Osteocyte (in vitro differentiated cells): ENCODE measurements at places on chromosomes 7 and 10.
A peak's percentile ranks its signal among the peaks of the same experiment; 100 is the strongest.

- no peak for DNase-seq
These were observed 30.5 kb downstream of the CHST12 start for GRCh38 chr7:2433713-2434550.

DNA sequence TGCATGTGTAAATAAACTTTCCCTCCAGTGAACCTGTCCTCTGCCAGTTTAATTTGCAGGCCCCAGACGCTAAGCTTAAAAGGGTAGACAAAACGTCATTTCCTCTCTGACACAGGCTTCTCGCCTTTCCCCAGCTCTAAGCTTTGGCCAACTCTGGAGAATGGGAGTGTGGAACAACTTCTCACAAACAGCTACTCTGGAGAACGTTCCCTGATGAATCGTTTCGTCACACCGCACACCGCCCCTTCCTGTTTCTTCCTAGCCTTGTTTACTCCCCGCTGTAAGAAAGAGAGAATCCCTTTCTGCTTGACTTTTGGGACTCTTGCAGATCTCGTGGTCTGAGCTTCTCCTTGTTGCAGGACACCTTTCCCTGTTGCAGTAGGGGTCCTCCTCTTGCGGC lies 564.2 kb downstream of the TCERG1L start:
- no peak for DNase-seq

DNA sequence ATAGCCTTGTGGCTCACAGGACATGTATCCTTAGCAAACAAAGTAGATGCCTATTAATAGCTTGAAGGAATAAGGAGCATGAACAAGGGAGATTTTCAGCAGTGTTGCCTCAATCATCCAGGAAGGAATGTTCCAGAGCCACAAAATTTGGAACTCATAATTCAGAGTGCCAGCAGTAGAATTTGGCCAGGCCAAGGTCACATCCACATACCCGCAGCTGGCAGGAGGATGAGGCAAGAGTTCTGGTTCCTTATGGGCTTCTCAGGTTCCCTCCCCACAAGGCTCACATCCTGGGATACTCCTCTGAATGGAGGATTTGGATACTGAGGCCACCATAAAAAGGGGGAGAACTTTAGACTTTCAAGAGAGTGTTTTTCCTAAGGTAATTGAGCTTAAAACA lies 45.8 kb downstream of the SUFU start:
- DNase-seq: no peak

GRCh38 chr7:80420876-80421275 lies 91.0 kb downstream of the GNAT3 start:
- no peak for DNase-seq

DNA sequence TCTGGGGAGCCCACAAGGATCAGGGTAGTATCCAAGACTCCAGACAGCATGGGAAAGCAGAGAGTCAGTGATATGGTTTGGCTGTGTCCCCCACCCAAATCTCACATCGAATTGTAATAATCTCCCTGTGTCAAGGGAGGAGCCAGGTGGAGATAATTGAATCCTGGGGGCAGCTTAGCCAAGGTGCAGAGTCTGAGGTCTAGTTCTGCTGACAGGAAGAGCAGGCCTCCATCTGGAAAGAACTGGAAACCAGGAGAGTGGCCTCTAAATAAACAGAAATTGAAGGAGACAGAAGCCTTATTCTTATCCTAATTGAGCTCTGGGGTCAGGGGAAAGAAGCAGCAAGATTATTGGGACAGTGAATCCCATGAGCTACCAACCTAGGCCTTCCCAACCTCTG lies 146.7 kb upstream of the NRP1 start:
- no peak for DNase-seq

- no peak for DNase-seq
These were observed 7.1 kb downstream of the AHR start for GRCh38 chr7:17305387-17306171.

- DNase-seq: no peak
These were observed 91.7 kb downstream of the SLC39A12 start for GRCh38 chr10:18043148-18044006.

- DNase-seq: peak; percentile 99
These were observed at the start of gene SUV39H2 for GRCh38 chr10:14878266-14879123. Gene SUV39H2 (plus strand): TSS chr10:14878866. CDS start chr10:14878889, 23 bp downstream.

DNA sequence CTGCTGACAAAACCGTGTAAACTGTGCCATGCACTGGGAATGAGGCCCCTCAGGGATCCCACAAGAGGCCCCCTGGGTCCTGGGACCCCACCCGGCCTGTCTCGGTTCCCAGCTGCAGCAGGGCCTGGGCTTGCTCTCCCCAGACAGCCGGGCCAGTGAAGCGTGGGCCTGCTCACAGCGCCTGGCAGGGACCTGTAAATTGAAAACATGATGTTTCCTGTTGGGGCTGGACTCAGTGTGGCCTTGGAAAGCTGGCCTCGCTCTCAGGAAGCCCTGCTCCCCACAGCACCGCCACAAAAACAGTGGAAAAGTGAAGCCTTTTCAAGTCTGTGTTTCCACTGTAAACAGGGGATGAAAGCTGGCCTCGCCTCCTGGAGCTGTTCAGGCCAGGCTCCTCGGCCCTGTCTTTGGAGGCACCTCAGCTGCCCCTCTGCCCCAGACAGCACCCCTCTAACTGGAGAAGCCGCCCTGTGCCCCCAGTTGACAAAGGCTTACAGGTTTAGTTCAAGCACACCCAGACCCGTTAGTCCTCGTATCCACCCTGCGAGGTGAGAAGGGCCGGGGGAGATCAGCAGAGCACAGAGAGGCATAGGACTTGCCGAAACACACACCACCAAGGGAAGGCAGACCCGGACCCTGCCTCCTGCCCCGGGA lies 108.3 kb downstream of the ZMIZ1 start:
- no peak for DNase-seq

DNA sequence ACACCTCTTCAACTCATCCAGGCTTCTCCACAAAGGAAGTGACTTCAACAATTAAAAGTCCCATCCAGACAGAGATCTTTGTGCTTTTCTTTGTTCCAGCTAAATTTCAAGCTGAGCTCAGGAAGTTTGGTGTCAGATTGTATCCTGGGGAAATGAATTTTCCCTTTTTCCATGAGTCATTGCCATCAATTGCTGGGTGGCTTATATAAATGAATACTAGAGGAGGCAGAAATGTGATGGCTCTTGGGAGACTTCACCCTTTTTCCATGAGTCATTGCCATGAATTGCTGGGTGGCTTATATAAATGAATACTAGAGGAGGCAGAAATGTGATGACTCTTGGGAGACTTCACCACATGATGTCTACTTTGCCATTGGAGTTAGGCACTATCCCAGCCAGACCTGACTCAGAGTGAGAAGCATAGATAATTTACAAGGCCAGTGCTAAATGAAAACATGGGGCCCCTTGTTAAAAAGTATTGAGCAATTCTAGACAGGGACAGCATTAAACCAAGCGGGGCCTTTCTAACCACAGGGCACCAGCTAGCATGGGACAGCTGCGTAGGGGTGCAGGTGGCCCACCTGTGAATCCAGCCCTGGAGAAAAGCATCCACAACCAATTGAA lies 339.2 kb upstream of the PODXL start:
- DNase-seq: peak; percentile 54

DNA sequence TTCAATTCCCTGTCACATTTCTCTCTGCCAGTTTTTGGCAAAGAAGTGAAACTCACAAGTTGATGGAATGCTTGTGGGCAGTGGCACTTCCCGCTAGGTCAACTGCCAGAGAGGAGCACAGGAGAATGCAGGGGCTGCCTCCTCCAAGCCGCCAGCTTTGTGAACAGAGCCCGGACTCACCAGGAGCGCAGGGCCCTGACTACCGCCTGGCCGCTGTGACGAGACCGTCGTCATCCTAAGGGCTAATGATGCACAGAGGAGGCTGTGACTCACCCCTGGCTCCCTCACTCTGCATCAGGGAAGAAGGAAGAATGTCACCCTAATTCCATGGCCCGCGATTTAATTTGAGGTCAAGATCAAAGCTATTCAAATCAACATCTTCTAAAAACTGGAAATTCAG lies 123.9 kb downstream of the TAX1BP1 start:
- DNase-seq: no peak

DNA sequence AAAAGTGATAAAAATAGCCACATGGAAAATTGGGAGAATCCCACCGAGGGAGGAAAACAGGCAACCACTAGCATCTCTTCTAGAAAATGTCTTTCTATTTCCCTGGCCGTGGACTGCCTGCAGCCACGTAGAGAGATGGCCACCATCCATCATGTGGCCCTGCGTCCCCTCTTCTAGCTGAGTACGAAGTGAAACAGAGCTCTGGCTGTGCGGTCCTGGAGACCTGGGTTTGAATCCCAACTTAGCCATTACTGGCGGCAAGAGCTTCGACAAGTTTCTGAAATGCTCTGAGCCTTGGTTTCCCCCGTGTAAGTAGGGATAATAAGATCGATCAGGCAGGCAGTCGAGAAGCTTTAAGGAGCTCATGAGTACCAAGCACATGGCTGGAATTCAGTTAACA lies 32.9 kb downstream of the ZCCHC24 start:
- no peak for DNase-seq

DNA sequence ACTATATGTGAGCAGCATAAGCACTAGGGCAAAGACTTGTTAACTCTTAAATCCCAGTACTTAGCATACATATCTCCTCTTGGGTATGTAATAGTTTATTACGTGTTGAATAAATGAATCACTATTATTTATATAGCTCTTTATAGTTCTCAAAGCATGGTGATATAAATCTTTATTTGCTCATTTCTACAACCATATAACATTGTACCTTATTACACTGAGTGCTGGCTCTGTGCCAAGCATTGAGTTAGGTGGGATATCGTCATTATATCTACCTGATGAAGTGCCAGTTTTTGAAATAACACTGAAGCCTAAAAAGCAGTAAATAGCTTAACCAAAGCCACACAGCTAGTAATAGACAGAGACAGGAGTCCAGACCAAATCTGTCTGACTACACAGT lies 27.9 kb downstream of the AHR start:
- no peak for DNase-seq
